ENCODE measurements at places on chromosomes 1 and 21. TPM values are rescaled to one million over a fixed set of nuclear protein-coding genes. Genes with fewer than 3 reads are reported as not detected.

The AK5 gene
- 10.9 TPM for total RNA-seq

The S100A7 gene
- not detected for total RNA-seq

The PIGC gene
- 19.6 TPM for total RNA-seq

The HTR1D gene
- not detected for total RNA-seq

The ASTN1 gene
- not detected for total RNA-seq

The KCNE2 gene
- not detected for total RNA-seq

The C1orf105 gene
- not detected for total RNA-seq

The WDR64 gene
- not detected for total RNA-seq

The PLXNA2 gene
- total RNA-seq: 0.56 TPM

The PDE9A gene
- total RNA-seq: 0.12 TPM

The RAP1GAP gene
- total RNA-seq: 0.22 TPM

The VHLL gene
- not detected for total RNA-seq

- no peak for DNase-seq
These were observed 82.6 kb downstream of the GRIK3 start for GRCh38 chr1:36951761-36952160.

DNA sequence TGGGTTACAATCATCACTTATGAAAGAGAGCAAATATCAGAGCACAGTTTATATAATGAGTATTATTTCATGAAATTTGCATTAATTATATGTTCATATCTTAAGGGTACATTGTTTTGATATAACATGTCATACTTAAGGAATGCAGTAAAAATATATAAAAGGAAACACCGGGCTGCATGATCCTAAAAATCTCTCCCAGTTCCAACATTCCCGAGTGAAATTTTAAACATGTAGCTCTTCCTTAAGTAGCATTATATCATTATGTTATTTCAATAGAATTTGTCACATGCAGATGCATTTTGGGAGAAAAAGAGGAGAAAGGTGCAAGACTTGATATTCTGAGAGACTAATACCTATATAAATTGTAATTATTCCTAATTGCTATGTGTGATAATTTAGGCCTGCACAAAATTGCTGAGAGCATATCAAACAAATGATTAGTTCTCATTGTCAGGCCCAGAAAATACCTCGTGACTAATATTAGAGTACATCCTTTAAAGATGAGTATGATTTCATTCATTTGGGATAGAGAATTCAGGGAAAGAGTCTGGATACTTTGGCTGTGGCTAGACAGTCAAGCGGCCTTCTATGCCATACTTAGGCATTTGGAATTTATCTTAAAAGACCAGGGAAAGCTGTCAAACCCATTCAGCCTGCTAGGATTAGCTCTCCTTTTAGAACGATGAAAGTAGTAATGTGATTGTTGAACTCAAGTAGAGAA, 86.8 kb downstream of the ADGRL2 start:
- DNase-seq: no peak

- DNase-seq: no peak
These were observed 62.2 kb upstream of the WLS start for GRCh38 chr1:68294367-68295066.

DNA sequence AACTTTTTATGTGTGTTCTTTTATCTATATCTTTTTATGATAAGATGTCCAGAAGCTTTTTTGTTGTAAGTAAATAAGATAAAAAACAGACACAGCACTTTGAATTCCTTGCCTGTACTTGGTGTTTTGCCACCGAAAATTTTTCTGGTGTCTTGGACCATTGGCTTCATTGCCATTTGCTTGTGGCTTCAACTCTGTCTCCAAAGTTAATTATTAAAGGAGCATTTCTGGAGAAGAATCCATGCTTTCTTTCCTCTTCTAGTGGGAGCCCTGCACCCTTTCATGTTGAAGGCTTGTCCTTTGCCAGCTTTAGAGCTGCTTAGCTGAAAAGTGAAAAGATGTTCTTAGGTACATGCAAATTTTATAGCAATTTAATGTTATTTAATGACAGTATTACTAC, 112.2 kb downstream of the DYRK1A start:
- DNase-seq: no peak

GRCh38 chr1:209205039-209205438, 378.5 kb upstream of the CAMK1G start:
- DNase-seq: no peak

DNA sequence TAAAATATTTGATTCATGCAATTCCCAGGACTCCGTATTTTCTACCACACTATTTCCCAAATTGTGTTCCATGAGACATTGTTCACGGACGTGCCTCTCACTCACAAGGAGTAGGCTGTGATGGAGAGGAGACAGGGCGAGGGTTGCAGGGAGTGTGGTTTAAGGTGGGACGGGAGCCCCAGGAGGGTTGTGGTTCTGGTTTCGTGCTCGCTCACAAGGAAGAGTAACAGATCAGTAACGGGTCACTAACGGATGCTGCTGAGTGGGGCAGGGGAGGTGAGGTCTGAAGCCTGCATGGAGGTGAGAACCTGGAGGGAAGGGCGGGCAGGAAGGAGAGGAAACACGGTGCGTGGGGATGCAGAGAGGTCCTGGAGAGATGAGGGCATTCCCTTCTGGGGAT, 28.8 kb downstream of the TFF3 start:
- no peak for DNase-seq

GRCh38 chr1:61501971-61502916, 222.7 kb downstream of the TM2D1 start:
- no peak for DNase-seq

GRCh38 chr1:113530021-113530420, 139.7 kb downstream of the MAGI3 start:
- DNase-seq: no peak

- DNase-seq: no peak
These were observed 14.0 kb upstream of the FOXO6 start for GRCh38 chr1:41347276-41347675.

DNA sequence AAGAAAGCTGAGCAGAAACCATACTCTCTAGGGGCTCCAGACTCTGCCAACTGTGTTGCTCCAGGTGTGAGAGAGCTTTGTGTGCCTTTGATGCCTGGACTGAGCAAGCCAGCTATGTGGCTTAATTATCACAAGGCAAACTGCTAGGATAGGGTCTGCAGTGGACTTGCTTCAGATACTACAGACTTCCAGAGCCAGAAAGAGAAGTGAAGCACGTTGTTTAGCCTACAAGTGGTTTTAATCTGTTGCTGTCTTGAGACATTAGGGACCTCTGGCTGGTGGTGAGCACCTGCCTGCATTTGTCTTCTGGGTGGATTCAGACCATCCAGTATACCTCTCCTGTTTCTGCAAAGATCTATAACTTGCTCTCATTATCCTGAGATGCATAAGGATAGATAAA, 353.4 kb upstream of the PLXNA2 start:
- DNase-seq: no peak

DNA sequence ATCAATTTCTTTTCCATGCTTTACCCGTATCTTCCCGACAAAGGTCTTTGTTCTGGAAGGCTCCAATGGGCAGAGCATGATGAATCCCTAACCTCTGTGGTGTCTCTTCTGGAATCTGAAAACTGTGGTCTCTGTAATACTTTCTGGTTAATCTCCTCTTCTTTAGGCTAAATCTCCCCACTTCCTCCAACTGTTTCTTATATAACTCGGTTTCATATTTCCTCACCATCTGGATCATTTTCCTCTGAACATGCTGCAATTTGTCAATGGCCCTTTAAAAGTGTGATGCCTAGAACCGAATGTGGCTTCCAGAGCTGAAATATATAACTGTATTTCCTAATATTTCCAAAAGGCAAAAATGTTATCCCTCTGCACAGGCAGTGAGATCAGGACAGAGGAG, 66.1 kb downstream of the ALG14 start:
- DNase-seq: no peak

DNA sequence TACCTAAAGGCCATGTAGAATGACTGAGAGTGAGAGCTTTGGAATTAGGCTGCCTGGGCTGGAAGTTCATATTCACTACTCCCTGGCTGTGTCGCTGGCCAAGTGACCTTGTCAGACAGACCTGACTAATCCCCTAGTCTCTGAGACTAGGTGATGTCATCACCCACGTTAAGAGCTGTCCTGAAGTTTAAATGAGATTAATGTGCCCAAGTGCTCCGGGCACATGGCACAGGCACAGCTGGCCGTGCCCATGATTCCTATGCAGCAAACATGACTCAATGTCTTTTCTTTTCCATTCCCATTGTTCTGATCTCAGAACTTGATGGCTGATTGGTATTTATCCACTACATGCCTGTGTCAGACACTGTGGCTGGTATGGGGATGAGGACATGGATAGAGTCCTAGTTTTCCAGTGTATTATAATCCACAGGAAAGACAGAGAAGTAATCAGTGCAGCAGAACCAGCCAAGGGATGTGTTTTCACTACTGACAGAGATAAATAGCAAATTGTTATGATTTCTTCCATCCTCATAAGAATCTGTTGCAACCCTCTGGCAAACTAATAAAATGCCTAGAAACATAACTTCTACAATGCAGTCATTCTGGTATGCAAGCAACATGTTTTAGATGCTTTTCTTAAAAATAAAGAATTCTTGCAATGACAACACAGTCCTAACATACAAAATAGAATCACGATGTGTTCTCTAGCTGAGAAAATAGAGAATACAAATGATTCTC, 180.9 kb downstream of the PCP4 start:
- DNase-seq: peak; percentile 38

DNA sequence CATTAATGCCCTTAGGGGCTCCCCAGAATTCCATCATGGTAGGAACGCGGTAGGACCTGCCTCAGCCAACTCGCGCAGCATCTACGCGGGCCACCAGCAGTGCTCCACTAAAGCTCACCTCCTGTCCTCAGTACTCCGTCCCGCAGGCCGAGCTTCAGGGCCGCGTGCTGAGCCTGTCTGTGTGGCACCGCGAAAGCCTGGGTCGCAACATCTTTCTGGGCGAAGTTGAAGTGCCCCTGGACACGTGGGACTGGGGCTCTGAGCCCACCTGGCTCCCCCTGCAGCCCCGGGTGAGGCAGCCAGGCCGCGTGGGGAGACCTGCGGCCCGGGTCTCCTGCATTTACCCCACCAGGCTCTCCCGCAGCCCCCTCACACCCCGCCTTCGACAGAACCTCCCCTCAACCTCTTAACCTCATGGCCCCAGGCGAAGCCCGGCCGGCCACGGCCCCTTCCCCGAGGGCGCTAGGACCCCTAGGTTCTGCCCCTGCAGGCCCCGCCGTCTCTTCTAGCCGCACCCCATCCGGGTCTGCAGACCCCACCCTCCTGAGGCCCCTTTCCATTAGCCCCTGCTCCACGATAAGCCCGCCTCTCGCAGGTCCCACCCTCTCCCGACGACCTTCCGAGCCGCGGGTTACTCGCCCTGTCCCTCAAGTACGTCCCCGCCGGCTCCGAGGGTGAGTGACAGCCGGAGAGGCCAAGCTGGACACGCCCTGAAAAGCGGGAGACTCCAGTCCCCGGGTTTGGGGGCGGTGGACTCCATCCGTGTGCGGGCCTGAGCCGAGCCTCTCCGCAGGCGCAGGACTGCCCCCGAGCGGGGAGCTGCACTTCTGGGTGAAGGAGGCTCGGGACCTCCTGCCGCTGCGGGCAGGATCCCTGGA, 9.1 kb downstream of the SYTL1 start:
- DNase-seq: no peak

- no peak for DNase-seq
These were observed 23.6 kb downstream of the PTPRU start for GRCh38 chr1:29259802-29260441.

GRCh38 chr1:248850124-248850523, 8.8 kb downstream of the ZNF692 start:
- no peak for DNase-seq

- no peak for DNase-seq
These were observed 44.2 kb downstream of the MAP3K7CL start for GRCh38 chr21:29174607-29175013.

GRCh38 chr1:169327875-169328274, 39.7 kb downstream of the NME7 start:
- no peak for DNase-seq

Data from MG63 (cell line).